Liver (tissue), 10 donors: ENCODE measurements at places on chromosomes 1 and 21.

- peaks cover 3% of the 10 kb centered on the region for H3K4me1 ChIP-seq
- H3K4me3 ChIP-seq: no peak overlapping the region
- no peak for DNase-seq
- no peaks in the 10 kb centered on the region for H3K27me3 ChIP-seq
- H3K36me3 ChIP-seq: peaks cover 2% of the 10 kb centered on the region
Observed at GRCh38 chr1:11289064-11289463, 16.1 kb downstream of the UBIAD1 start.

DNA sequence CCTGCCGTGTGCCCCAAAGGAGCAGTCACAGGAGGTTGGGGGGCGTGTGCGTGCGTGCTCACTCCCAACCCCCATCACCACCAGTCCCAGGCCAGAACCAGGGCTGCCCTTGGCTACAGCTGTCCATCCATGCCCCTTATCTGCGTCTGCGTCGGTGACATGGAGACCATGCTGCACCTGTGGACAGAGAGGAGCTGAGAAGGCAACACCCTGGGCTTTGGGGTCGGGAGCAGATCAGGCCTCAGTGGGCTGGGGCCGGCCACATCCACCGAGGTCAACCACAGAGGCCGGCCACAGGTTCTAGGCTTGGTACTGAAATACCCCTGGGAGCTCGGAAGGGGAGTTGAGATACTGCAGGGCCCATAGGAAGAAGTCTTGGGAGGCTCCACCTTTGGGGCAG is 23.5 kb downstream of the COL6A1 start:
- H3K27ac ChIP-seq: no peak overlapping the region
- DNase-seq: peak; percentile 16
- H3K4me3 ChIP-seq: no peak overlapping the region
- H3K27me3 ChIP-seq: no peaks in the 10 kb centered on the region
- no peaks in the 10 kb centered on the region for H3K36me3 ChIP-seq

DNA sequence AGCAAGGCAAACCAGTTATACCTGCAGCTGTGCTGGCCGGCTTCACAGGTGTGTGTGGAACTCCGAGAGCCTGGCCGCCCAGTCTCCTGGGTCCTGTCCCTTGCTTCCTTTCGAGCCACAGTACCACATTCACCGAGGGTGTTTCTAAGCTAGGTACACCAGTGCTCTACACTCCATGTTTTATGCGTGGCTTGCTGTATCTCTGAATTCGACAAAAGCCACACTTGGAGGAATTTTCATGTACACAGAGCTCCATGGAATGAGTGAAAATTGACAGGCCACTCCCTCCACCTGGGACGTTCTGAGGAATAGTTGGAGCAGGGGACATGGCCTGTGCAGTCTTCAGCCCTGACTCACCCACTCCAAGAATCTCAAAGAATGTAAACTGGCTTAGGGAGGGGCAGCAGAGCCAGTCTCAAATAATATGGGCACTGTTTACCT is 14.0 kb downstream of the ETS2 start:
- H3K27me3 ChIP-seq: no peaks in the 10 kb centered on the region
- H3K36me3 ChIP-seq: peaks cover 21% of the 10 kb centered on the region
- no peak overlapping the region for H3K4me3 ChIP-seq
- peak overlapping the region; percentile 88 for H3K27ac ChIP-seq
- peaks cover 11% of the 10 kb centered on the region for H3K4me1 ChIP-seq

DNA sequence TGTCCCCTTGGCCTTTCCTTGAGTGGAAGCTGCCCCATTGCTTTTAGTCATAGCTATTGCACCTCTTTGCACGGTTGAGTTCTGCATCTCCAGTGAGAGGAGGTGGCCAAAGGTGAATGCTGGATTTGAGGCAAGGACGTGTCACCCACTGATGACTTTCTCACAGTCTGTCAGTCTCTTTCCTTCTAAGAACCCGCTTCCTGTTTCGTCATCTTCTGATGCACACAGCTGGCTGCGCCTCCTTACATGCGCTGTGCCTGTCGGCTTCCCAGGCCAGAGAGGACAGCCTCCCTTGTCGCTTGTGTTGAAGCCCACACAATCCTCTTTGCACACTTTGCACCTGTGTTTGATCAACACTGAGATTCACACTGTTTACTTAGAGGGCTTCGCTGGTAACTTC is 41.8 kb upstream of the PWP2 start:
- H3K27me3 ChIP-seq: no peaks in the 10 kb centered on the region
- H3K36me3 ChIP-seq: no peaks in the 10 kb centered on the region
- no peak overlapping the region for H3K27ac ChIP-seq
- no peak overlapping the region for H3K4me3 ChIP-seq
- DNase-seq: no peak

- H3K4me1 ChIP-seq: no peaks in the 10 kb centered on the region
- H3K36me3 ChIP-seq: no peaks in the 10 kb centered on the region
- no peak overlapping the region for H3K27ac ChIP-seq
- H3K27me3 ChIP-seq: no peaks in the 10 kb centered on the region
Observed at GRCh38 chr1:170732252-170732588, 68.3 kb downstream of the PRRX1 start.

- H3K4me1 ChIP-seq: no peaks in the 10 kb centered on the region
- DNase-seq: no peak
- no peaks in the 10 kb centered on the region for H3K27me3 ChIP-seq
Observed at GRCh38 chr1:174149216-174149615, 10.1 kb upstream of the RABGAP1L start.

GRCh38 chr1:180176965-180177364 is 22.3 kb downstream of the QSOX1 start:
- no peak overlapping the region for H3K4me3 ChIP-seq
- no peaks in the 10 kb centered on the region for H3K27me3 ChIP-seq
